RWPE1 (cell line): ENCODE measurements at places on chromosomes 11 and 22.

GRCh38 chr22:30045494-30045887 lies 34.8 kb upstream of the HORMAD2 start:
- DNase-seq: no peak

GRCh38 chr11:86140334-86140990 lies 71.6 kb upstream of the PICALM start:
- DNase-seq: no peak

GRCh38 chr22:30823015-30823370 lies 128.3 kb downstream of the OSBP2 start:
- DNase-seq: peak; percentile 41

- DNase-seq: no peak
Measured at GRCh38 chr11:35655254-35655653, 7.3 kb upstream of the TRIM44 start.

DNA sequence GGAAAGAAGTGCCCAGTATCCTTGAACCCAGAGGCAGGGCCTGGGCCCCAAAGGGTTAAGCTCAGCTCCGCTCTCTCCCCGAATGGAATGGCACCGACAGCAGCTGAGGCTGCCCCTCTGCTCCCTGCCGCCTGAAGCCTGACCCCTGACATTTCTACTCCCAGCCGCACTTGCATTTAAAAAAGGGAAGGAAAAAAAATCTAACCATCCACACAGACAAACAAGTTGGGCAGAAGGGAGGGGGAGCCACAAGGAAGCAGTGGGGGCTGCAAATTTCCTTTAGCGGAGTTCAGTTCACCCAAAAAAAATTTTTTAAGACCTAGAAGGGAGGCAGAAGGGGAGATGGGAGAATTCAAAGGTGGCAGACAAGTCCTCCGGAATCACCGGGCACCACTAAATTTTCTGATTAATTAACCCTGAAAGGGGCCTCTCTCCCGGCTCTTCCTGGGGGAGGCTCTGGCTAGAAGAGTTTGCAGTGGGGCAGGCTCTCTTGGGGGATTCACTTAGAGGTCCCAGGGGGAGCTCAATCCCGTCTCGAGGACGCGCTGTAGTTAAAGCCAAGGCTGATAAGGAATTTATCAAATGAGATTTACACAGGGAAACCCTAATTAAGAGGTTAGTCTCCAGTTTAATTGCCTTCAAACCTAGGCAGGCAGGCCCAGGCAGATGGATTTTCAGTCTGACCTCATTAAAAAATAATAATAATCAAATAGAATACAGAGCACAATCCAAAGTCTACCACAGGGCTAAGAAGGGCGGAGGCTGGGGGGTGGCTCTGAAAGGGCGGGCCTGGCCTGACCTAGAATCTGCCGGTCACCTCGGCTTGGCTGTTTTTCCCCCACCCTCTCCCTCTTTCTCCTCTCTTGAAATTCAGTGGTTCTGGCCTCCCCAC lies 25.6 kb downstream of the MN1 start:
- no peak for DNase-seq

DNA sequence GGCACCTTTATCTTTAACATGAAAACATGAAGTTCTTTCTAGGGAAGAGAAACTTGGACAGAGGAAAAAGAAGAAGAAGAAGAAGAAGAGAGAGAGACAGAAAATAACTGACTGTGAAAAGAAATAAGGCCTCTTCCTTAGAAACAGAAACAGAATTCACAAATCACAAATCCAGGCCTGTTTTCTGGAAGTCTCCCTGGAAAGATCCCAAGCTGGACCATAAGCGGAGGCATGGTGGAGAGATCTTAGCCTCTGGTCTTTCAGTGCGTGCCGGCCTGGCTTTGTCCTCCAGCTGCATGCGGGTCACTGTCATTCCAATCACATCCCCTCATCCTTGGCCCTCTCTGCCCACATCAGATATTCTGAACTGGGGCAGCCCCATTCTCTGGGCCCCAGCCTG lies 6.9 kb downstream of the FXYD6 start:
- DNase-seq: no peak

DNA sequence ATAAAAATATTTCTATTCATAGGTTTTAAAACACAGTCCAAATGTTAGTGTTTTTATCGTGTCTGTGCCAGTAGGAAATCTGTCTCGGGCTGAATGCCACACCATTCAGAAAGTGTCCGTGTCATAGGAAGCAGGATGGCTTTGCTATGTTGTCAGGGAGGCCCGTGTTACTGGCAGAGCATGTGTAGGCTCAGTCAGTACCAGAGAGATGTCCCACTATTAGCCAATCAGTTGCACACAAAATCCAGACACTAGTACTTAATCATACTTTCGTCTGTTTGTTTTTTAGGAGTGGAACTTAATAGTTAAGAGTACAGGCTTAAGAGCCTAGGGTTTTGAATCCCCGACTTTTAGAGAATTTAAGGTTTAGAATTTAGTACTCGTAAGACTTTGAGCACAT lies 30.2 kb upstream of the SYN3 start:
- DNase-seq: no peak

GRCh38 chr11:108708173-108708572 lies 43.3 kb downstream of the DDX10 start:
- no peak for DNase-seq

- no peak for DNase-seq
Measured at GRCh38 chr22:39546889-39547586, 14.5 kb upstream of the RPS19BP1 start.

GRCh38 chr11:9266132-9266736 lies 1.1 kb upstream of the DENND5A start:
- no peak for DNase-seq

DNA sequence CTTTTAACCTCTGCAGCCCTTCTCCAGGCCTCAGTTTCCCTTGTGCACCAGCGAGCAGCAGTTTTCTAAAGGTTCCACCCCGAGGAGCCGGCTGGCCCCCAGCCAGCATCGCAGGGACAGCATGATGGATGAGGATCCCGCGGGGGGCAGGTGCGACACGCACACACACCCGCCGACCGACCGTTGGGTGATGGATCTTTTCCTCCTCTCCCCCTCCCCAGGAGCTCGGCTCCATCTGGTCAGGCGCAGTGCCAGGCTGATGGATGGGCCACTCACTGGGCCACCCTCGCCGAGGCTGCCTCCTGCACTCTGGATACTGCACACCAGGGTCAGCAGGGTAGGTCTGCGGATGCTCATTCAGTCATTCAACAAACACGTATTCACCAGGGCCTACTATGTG lies 12.8 kb upstream of the CABP7 start:
- DNase-seq: no peak

DNA sequence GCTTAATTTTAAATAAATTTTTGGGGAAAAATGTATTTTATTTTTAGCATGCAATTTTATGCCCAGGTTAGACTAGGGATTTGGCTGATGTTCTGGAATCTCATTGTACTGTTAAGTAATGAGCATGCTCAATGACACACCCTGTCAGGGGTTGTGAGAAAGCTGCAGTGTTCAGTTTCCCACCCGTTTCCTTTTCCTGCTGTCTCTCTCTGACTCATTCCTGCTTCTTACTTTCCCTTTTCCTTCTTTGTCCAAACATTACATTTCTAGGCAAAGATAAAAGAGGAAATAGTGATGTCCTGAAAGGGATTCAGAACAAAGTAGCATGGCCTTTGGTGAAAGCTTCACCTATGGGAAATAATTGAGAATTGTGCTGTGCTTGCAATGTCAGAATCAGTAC lies 22.7 kb downstream of the OOSP3 start:
- DNase-seq: peak; percentile 64

DNA sequence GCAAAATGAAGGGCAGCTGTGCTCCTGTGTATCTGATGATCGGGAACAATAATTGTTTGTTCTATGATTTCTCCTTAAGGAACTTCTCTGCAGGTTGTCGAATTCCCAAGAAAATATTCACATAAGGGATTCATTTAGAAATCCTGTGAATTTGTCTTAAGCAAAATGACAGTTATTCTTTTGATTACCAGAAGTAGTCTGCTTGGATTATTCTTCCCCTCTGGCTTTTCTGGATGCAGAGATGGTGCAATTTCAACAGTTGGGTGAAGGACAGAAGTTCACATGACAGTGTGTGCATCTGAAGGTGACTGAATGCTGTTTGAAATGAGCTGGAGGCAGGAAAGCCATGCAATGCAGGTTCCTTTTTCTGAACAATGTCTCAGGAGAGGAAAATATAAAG lies 137.2 kb upstream of the MTMR2 start:
- no peak for DNase-seq

DNA sequence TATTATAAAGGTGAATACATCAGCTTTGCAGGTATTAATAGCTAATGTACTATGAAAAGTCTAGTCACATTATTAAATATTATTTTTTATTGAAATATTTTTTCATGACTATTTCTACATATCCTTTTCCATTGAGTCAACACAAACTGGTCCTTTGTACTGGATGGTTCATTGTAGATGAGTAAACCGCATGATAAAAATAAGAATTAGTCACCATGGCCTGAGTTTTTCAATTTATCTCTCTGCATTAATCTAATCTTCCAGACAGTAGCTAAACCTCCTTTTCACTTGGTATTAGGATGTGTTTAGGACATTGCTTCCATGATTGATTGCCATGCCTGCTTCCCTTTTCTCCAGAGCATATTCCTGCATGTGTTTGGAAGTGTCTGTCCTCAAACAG lies 439.4 kb upstream of the ARHGAP42 start:
- no peak for DNase-seq

DNA sequence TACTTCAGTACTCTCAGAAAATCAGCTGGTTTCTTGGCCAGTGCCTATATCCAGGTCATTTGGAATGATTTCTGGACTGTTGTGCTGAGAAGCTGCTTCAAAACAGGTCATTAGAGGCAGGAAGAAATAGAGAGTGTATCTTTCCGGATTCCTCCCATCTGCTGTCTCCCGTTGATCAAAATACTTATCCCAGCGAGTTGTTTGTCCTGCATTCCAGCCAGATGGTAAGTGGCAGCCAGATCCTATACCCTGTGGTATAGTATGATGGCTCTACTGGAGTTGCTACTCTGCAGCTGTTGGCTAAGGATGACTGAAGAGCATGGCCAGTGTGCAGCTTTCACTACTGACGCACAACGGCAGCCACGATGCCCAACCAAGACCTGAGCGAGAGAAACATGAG lies 560.9 kb upstream of the ANO5 start:
- DNase-seq: no peak

DNA sequence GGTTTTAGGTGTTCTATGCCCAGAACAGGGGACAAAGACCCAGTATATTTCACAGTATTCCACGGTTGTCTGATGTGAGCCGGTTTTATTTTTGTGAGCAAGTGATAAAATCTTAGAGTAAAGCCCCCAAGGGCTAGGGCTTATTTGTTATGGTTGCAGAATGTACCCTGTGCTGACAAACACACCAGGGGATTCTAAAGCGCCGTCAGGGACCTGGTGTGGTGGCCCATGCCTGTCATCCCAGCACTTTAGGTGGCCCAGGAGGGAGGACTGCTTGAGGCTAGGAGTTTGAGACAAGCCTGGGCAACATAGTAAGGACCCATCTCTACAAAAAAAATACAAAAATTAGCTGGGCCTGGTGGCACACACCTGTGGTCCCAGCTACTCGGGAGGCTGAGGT lies 22.8 kb downstream of the MRPL21 start:
- DNase-seq: no peak

GRCh38 chr11:114392735-114393667 lies 7.3 kb downstream of the C11orf71 start:
- no peak for DNase-seq

DNA sequence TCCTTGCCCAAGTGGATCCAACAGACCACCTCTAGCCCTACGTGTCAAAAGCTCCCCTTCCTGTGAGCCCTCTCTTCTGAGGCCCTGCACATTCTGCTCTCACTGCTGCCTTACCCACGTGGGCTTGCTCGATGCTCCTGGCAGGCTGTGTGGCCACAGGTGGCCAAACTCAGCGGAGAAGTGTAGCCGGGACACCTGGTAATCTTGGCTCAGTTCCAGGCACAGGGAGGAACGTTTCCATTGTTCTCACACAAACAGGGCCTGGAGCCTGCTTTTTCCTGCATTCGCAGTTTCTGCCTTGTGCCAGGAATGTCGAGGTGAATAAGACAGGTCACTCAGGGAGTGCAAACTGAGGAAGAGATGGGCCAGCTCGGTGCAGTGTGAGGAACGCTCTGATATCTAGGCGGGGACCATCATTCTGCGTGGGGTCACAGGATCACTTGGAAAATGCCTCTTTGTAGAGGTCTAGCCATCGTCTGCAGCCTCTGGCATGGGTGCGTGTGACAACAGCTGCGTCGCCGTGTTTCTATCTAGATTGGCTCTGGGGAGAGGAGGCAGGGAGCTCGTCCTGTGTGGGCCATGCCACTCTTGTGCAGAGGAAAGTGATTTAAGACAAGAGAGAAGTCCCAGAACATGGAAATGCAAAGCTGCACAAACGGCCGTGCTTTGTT lies 127.6 kb upstream of the PARVA start:
- no peak for DNase-seq

DNA sequence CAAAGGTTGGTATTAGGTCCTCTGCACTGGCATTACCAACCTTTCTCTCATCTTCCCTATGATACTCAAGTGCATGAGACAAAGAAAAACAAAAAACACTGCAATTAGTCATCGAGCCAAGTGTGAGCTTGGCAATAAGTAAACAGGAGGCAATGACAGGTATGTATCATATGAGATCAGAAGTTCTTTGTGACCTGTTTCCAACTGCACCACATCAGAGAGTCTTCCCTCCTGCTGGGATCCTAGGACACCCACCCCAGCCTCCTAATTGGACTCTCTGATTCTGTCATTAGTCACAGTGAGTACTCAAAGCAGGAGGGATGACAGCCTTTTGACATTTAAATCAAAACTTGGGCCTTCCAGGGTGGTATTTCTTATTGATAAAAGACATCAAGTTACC lies 7.8 kb upstream of the JAML start:
- no peak for DNase-seq

DNA sequence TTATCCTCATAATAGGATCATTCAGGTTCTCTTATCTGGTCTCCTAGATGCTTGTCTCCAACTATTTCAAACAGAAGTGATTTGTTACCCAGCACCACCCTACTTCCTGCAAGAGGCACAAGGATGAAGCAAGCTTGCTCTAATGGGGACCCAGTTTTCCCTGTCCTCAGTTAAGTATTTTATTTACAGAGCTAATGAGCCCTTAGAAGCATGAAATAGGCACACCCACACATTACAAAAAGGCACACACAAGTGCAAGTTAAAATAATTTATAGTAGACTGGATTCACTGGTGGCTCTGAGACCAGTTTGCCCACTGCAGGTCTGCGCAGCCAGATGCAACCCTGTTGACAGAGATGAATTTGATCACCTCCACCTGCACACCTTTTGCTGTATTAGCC lies 167.5 kb downstream of the KIRREL3 start:
- no peak for DNase-seq

DNA sequence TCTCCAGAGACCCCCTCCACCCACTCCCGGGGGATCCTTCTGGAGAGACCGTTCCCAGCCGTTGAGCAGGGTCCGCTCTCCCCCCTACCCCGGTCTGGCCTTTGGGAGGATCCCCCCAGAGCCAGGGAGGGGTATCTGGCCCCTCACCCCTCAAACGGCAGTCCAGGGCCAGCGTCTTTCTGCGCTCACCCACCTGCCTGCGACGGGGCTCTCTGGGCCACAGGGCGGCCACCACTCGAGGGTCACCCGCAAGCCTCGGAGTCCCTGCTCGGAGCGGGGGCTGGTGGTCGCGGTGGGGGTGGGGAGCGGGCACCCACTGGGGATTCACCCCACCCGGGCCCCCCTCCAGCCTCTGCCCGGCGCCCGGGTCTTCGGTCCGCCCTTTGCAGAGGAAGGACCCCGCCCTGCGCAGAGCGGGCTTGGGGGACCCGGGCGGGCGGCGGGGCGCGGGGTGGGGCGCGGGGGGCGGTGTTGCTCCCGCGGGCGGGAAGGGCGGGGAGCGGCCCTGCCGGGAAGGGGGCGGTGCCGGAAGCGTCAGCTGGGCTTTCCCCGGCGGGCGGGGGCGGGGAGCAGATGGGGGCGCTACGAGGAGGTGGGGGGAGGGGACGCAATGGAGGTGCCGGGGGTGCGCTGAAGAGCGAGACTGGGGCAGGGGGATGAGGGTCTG lies 16.6 kb downstream of the CRELD2 start:
- DNase-seq: peak; percentile 41
